CD4-positive, alpha-beta memory T cell (primary cell): ENCODE measurements at places on chromosomes 16 and 17.
A peak's percentile ranks its signal among the peaks of the same experiment; 100 is the strongest.

DNA sequence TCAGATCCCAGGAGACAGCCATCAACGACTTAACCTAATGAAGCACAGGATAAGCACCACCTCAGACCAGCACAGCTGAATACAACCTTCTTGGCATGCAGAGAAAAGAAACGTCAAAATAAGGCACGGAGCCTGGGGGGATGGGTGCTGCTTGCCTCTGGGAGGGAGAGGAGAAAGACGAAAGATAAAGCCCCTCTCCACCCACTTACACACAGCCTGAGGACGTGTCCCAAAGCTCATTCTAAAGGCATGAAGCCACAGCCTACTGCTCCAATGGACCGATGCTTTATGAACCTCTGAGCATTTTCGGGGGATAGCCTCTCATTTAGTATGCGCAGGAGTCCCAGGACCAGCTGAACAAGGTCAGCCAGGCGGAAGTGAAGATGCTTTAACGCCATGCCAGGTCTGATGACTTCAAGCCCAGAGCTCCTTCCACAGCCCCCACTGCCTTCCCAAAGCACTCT, 31.1 kb downstream of the ST3GAL2 start:
- no peak for DNase-seq

GRCh38 chr16:3988824-3989223, 108.3 kb upstream of the CREBBP start:
- DNase-seq, result no peak

DNA sequence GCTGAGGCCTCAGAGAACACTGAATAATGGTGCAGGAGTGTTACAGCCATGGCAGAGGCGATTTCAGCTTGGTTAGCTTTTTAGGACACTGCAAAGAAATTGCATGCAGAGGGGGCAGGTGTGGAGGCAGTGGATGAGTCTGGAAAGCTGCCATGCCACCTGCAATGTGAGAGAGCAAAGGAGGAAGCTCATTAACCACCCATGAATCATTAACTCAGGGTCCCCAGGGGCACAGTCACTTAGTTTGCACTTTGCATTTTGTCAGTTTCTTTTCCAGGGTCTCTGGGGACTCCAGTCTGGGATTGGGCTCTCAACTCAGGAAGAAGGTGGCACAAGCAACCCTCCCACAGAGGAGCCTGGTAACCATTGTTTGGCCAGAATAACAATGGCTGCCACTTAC, 132.9 kb downstream of the USP31 start:
- no peak for DNase-seq

GRCh38 chr17:57619061-57619937, 125.8 kb downstream of the CCDC182 start:
- DNase-seq, result no peak

DNA sequence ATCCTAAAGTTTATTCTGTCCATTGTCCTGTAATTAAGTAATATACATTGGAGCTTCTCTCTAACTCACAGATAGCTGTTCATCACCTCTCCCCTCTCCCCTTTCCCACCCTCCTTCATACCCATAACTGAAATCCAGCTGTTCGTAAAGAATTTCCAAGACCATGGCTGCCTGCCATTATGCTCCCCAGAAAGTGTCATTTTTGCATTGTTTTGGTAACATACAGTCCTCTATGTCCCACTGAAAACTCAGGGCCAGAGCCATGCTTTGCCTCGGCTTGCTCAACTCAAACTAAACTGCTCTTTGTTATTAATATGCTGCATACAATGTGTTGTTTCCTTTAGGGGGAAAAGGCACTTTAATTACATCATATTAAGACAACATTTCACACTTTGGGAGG, 132.0 kb downstream of the MRTFB start:
- DNase-seq, result no peak

DNA sequence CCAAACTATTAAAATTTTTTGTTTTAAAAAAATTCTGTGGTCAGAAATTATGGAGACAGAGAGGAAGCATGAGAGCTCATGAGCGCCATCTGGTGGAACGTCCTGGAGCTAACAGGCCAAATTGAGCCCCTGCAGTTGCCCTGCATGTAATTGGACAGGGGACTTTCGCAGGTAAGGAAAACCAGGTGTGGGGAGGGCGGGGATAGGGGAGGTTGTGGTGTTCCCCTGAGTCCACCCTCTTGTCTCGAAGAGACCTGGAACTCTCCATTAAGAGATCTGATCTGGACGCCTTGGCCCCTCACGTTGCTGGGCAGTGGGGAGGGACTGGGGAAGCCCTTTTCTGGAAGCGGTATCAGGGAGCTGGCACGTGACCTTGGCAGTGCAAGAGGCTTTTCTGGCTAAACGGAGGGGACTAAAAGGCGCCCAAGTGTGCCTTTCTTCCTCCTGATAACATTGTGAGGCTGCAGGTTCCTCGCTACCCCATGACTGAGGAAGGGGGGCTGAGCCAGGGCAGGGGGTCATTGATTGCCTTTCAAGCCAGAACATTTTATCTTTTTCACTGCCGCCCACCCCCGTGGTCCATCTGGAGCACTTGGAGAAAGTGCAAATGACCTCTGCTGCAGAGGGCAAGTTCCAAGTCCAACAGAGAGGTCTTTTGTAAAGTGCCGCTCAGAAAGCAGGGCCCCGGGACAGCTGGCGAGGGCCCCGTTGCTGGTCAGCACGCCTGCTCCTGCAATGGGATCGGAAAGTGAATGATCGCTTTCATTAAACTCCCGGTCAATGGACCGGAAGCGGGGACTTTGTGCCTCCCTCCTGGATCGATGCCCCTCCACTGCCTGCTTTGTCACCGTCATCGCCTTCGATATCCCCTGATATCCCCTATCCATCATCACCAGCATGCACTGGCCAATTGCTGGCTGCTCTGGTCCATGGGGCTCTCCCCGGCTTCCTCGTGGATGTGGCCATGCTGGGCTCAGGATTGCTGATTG, 18.4 kb downstream of the PDILT start:
- peak; percentile 22 for DNase-seq

DNA sequence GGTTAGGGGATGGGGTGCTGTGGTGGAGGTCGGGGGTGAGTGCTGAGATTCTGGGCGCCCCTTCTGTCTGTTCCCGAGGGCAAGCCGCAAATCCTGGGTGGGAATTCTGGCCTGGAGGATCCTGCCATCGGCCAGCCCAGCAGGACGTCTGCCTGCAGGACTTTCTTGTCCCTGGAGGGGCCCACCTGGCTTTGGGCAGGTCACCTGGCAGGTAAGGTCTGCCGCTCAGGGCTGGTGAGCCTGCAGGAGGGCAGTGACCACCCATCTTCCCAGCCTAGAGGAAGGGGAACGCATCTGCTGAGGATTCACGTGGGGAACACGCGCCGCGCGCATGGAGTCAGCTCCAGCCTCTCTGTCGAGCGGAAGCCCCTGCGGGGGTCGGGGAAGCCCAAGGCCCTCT, 5.4 kb downstream of the RNF222 start:
- DNase-seq, result no peak

DNA sequence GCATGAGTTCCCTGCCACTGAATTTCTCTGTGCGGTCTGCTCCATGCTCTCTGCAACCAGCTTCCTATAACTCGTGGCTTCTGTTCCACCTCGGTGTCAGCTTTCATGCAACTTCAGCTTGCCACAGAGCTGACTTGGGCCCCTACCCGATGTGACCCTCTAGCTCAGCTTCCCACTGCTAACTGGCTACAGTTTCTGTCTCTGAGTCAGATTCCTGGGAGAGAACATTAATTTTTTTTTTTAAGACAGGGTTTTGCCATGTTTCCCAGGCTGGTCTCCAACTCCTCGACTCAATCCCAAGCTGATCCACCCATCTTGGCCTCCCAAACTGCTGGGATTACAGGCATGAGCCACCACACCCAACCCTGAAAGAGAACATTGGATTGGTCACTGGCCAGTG, 35.5 kb upstream of the PSMD7 start:
- DNase-seq, result no peak

DNA sequence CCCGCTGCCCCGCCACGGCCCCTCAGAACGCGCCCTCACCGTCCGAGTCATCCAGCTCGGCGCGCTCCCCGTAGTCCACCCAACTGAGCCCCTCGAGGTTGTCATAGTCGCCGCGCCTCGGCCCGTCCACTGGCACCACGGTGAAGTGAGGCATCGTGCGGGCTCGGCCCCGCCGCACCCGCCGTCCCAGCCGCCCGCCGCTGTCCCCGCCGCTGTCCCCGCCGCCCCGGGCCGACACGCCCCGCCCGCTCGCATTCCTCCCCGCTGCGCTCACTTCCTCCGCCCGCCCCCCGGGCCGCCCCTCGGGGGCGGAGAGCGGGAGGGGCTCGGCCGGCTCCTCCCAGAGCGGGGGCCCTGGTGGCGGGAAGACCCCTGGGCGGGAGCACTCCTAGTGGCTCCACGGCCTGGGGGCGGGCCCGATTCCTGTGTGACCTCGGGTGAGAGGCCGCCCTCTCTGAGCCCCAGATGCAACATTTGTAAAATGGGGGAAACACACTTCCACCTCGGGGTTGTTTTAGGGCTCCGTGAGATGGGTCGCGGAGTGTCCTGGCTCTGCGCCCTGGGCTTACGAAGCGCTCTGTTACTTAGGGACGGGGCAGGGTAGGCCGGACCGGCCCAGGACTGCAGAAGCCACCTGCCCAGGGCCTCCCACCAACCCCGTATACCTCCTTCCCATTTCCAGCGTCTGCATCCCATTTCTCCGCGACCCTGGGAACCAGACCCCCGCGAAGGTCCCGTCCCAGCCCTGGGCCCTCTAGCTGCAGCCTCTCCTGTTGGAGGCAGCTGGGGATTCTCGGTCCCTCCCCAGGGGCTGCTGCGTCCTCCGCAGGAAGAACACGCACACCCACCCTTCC, at the start of gene SLC12A4:
TSS of gene SLC12A4 (minus strand) at position 238 of the 854 bp plus-strand sequence. CDS start at position 154, 84 bp downstream.
- peak; percentile 81 for DNase-seq

DNA sequence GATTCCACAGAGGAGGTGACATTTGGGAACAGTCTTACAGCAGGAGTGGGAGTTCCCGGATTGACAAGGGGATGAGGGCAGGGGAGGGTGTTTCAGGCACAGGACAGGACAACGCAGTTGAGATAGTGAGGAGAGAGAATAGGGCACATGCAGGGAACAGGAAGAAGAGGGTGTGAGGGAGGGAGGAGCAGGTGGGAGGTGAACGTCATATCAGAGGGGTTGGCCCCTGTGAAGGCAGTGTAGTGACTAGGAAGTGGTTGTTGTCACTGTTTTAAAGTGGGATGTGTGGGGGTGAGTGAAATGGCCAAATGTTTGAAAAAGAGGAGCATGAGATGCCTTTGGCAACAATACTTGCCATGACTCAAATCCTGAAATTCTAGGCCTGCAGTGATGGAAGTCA, 12.2 kb downstream of the PRKCB start:
- DNase-seq, result peak; percentile 61

DNA sequence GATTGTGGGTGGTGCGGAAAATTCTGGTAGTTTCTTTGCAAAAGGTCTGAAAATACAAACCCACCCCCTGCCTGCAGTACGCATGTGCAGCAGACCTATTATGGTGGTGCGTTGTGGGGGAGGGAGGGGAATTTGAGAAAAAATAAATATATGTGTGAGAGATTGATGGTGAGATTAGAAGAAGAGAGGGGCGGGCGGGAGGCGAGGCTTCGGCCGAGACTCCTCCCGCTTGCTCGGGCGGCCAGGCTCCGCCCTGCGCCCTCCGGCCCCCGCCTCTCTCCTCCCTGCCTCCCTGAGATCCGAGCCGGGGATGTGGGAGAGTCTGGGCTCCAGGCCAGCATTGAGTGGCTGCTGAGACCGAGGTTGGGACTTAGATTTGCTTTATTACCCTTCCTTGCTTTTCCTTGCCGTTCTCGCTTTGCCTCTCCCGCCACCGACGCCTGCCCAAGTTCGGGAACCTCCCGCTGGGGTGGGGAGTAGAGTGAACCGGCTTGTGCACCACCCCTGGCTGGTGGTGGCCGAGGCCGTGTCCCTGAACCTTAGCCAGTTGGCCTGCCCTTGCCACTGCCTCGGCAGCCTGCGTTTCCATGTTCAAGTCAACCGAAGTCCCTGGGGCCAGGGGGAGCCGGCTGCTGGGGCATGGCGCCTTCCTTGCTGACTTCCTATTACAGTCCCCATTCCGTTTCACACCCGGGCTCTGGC, 956 bp upstream of the CHD3 start:
- DNase-seq, result peak; percentile 91
